K562 (cell line): ENCODE measurements at places on chromosomes 6 and 20. TPM values are rescaled to one million over a fixed set of nuclear protein-coding genes. Genes with fewer than 3 reads are reported as not detected.

- DNase-seq, result no peak
These were observed 67.1 kb downstream of the EDN1 start for GRCh38 chr6:12356983-12357972.

- DNase-seq, result no peak
These were observed 46.2 kb downstream of the PROKR2 start for GRCh38 chr20:5270603-5271002.

GRCh38 chr20:40717343-40717865 lies 28.4 kb upstream of the MAFB start:
- DNase-seq, result no peak

DNA sequence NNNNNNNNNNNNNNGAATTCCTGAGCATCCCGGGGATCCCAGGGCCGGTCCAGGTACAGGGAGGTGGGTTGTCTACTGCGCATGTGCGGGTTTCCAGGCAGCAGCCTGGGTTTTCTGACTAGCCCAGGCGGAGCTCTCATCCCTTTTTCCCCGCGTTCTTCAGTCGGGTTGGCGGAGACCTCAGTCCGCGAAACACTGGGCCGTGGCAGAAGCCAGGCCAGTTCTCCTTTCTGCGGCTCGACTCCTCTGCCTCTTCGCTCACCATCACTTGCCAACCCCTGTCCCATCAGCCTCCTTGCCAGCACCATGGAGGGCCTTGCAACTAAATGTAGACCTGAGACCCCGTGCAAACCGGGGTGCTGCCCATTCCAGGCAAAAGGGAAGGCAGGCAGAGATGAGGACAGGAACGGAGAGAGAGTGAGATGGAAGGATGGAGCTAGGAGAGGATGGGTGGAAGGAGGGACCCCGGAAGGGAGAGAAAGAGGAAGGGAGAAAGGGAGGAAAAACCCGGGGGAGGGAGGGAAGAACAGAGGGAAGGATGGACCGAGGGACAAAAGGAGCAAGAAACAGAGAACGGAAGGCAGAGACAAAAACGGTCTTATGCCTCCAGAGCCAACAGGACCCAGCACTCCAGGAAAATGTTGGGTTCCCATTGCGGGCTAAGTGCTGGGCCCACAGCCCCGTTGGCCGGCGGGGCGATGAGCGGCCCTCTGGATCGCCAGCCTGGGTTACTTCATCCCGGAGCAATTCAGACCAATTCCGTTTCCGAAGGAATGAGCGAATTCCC lies 445.4 kb upstream of the DEFB115 start:
- DNase-seq, result peak; percentile 79

The CD24 gene
- 14.3 and 15.7 TPM in 2 replicates for polyA plus RNA-seq

The WFDC2 gene
- not detected in 2 replicates for polyA plus RNA-seq

The HAO1 gene
- polyA plus RNA-seq, result not detected in 2 replicates

The MPIG6B gene
- 0.27 and 1.2 TPM in 2 replicates for polyA plus RNA-seq

The SLC4A11 gene
- 0.68 and 1.6 TPM in 2 replicates for polyA plus RNA-seq
